Fibroblast of skin of left quadriceps (primary cell): ENCODE measurements at places on chromosomes 5 and 9.

- DNase-seq: no peak
Observed at GRCh38 chr5:113660706-113661250, 147.3 kb downstream of the YTHDC2 start.

DNA sequence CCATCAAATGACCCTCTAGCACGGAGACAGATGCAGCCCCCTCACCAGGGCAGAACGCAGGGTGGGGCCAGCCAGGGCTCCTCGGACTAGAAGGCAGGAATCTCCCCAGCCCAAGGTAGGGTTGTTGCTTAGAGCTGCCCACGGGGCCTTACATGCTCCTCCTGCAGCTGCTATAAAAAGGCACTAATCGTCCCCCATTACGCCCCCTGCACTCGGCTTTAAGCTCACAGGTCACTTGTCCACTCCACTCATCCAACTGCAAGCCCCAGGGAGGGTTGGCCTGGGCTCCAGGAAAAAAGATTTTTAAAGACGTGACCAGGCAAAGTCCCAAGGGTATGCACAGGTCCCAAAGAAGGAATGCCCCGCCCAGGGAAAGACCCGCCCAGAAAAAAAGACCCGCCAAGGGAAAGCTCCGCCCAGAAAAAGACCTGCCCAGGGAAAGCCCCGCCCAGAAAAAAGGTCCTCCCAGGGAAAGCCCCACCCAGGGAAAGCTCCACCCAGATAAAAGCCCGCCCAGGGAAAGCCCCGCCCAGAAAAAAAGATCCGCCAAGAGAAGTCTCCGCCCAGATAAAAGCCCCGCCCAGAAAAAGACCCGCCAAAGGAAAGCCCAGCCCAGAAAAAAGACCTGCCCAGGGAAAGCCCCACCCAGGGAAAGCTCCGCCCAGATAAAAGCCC, 11.1 kb downstream of the GRIN1 start:
- DNase-seq: no peak

- DNase-seq: no peak
Observed at GRCh38 chr5:109045710-109046109, 298.0 kb downstream of the FER start.

- DNase-seq: no peak
Observed at GRCh38 chr9:15116130-15116580, 190.9 kb downstream of the TTC39B start.

- DNase-seq: no peak
Observed at GRCh38 chr5:14108170-14108996, 34.8 kb upstream of the TRIO start.

DNA sequence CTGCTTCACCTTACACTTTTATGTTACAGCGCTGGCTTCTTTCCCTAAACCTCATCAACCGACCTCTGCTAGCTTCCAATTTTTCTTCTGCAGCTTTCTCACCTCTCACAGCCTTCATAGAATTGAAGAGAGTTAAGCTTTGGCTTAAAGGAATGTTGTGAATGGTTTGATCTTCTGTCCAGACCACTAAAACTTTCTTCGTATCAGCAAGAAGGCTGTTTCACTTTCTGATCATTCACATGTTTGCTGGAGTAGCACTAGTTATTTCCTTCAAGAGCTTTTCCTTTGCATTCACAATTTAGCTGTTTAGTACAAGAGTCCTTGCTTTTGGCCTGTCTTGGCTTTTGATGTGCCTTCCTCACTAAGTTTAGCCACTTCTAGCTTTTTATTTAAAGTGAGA, 49.5 kb downstream of the NR3C1 start:
- DNase-seq: no peak

GRCh38 chr9:112273876-112274275, 59.5 kb downstream of the PTBP3 start:
- no peak for DNase-seq
